ENCODE measurements at places on chromosomes 4 and X. TPM values are rescaled to one million over a fixed set of nuclear protein-coding genes. Genes with fewer than 3 reads are reported as not detected.

- H3K27ac ChIP-seq = no peak overlapping the region
- DNase-seq = peak; percentile 1
- H3K4me1 ChIP-seq = no peaks in the 10 kb centered on the region
- H3K36me3 ChIP-seq = no peaks in the 10 kb centered on the region
These were observed 422.3 kb downstream of the STPG2 start for GRCh38 chr4:97720869-97721432.

- no peaks in the 10 kb centered on the region for H3K27me3 ChIP-seq
- no peaks in the 10 kb centered on the region for H3K36me3 ChIP-seq
- H3K4me3 ChIP-seq = no peak overlapping the region
- DNase-seq = no peak
- H3K4me1 ChIP-seq = no peaks in the 10 kb centered on the region
These were observed 331.5 kb upstream of the PABPC4L start for GRCh38 chr4:134533068-134533467.

EGF gene
- 0.37 TPM for total RNA-seq

GABRB1 gene
- 9.2 TPM for total RNA-seq

SCD5 gene
- 3.4 TPM for total RNA-seq

NDST3 gene
- total RNA-seq = not detected

DNA sequence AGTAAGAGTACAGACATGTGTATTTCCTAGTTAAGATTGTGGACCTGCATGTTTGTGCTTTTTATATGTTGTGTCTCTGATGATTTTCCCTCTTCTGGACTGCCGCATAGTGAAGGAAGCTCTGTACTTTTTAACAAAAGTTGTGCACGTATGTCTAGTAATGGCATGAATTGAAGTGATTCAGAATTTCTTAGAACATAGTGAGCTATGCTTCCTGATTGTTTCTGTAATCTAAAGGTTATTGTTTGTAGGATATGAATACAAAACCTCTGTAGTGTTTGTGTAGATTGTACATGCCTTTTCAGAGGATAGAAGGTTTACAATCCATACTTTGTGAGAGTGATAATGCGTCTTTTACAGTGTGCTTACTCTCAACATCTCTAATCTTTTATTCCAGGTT, 37.0 kb upstream of the NUDT6 start:
- no peaks in the 10 kb centered on the region for H3K36me3 ChIP-seq
- H3K4me3 ChIP-seq = no peak overlapping the region
- no peaks in the 10 kb centered on the region for H3K27me3 ChIP-seq
- no peak for DNase-seq

- no peaks in the 10 kb centered on the region for H3K4me1 ChIP-seq
- no peaks in the 10 kb centered on the region for H3K27me3 ChIP-seq
- no peak overlapping the region for H3K4me3 ChIP-seq
- H3K27ac ChIP-seq = no peak overlapping the region
- no peak for DNase-seq
These were observed 122.7 kb downstream of the CBLL2 start for GRCh38 chrX:22395372-22395771.

DNA sequence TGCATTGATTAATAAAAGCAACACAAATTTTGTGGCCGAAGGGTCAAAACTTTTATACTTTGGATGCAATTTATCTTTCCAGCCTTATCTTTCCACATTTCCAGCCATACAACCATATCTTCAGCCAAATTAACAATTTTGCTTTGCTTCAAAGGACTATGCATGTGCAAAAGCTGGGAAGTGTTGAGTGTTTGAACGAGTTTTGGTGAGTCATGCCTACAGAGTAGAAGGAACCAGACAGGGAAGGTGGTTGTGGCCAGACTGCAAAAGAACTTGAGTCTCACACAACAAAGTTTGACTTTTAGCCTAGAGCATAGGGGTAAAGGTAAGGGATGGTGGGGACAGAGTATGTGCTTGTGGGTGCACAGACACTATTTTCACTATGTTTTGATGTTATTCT, 53.0 kb upstream of the GABRA2 start:
- no peak overlapping the region for H3K4me3 ChIP-seq
- no peak overlapping the region for H3K27ac ChIP-seq
- no peaks in the 10 kb centered on the region for H3K4me1 ChIP-seq
- DNase-seq = no peak
- no peaks in the 10 kb centered on the region for H3K36me3 ChIP-seq

GRCh38 chrX:13254076-13254785, 65.6 kb downstream of the ATXN3L start:
- peak; percentile 39 for DNase-seq
- H3K4me3 ChIP-seq = no peak overlapping the region
- no peaks in the 10 kb centered on the region for H3K27me3 ChIP-seq
- no peaks in the 10 kb centered on the region for H3K36me3 ChIP-seq

ARHGAP4 gene
- 15.7 TPM for total RNA-seq

GRCh38 chr4:101224358-101225218, 122.7 kb downstream of the PPP3CA start:
- no peaks in the 10 kb centered on the region for H3K36me3 ChIP-seq
- no peak overlapping the region for H3K27ac ChIP-seq
- no peaks in the 10 kb centered on the region for H3K27me3 ChIP-seq
- H3K4me3 ChIP-seq = no peak overlapping the region
- no peak for DNase-seq

DNA sequence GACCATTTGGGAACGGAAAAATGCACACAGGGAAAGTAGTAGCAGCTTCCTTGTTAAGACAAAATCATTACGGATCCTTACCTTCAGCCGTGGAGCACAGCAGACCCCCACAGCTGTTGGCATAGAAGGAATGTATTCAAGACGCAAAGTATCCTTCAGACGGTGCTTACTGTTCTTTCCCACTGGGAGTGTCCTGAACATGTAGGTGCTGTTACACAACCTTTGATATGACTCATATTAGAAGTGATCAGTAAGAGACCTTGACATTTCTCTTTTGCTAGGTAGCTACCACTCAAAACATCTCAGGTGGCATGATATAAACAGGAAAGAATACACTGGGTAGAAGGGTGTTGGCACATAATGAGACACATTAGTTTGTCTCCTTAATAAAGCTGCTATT, 154.0 kb upstream of the FMR1 start:
- H3K4me1 ChIP-seq = no peaks in the 10 kb centered on the region
- H3K27me3 ChIP-seq = no peaks in the 10 kb centered on the region
- no peak overlapping the region for H3K4me3 ChIP-seq
- no peaks in the 10 kb centered on the region for H3K36me3 ChIP-seq
- no peak overlapping the region for H3K27ac ChIP-seq

- DNase-seq = no peak
- no peaks in the 10 kb centered on the region for H3K27me3 ChIP-seq
- no peak overlapping the region for H3K4me3 ChIP-seq
- H3K27ac ChIP-seq = no peak overlapping the region
- H3K36me3 ChIP-seq = no peaks in the 10 kb centered on the region
These were observed 39.4 kb upstream of the NR3C2 start for GRCh38 chr4:148481636-148482035.

DNA sequence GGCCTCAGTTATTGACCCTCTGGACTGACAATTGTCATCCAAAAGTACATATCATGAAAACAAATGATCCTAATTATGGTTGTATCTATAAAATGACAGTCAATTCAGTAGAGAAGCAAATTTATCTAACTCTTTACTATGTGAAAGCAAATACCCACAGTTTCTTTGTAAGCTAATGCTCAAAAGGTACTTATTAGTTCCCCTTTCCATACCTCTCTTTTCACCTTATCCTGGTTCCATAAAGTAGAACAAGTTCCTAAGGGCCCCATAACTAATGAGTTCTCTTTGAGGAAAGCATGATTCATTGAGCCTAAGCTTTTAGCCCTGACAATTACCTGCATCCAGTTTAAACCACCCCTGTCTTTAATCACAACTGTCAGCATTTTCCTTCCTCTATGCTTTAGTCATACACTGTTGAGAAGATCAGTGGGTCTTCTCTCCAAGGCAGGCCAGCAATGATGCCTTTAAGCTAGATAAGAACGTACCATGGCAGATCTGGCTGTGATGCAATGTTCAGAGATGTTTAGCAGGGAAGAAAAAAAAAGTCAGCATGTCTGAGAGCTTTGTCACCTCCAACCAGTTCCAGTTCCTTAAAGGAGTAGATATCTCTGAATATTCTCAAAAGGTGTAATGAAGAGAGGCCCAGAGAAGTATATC, 179.7 kb upstream of the RASGEF1B start:
- no peaks in the 10 kb centered on the region for H3K27me3 ChIP-seq
- no peaks in the 10 kb centered on the region for H3K36me3 ChIP-seq

RHOXF1 gene
- total RNA-seq = not detected

ALAS2 gene
- total RNA-seq = not detected

TCEAL7 gene
- total RNA-seq = not detected

GRCh38 chr4:54255881-54256280, 26.8 kb downstream of the PDGFRA start:
- DNase-seq = no peak
- H3K36me3 ChIP-seq = peaks cover 1% of the 10 kb centered on the region
- no peak overlapping the region for H3K27ac ChIP-seq
- no peaks in the 10 kb centered on the region for H3K27me3 ChIP-seq
- H3K4me3 ChIP-seq = no peak overlapping the region

DNA sequence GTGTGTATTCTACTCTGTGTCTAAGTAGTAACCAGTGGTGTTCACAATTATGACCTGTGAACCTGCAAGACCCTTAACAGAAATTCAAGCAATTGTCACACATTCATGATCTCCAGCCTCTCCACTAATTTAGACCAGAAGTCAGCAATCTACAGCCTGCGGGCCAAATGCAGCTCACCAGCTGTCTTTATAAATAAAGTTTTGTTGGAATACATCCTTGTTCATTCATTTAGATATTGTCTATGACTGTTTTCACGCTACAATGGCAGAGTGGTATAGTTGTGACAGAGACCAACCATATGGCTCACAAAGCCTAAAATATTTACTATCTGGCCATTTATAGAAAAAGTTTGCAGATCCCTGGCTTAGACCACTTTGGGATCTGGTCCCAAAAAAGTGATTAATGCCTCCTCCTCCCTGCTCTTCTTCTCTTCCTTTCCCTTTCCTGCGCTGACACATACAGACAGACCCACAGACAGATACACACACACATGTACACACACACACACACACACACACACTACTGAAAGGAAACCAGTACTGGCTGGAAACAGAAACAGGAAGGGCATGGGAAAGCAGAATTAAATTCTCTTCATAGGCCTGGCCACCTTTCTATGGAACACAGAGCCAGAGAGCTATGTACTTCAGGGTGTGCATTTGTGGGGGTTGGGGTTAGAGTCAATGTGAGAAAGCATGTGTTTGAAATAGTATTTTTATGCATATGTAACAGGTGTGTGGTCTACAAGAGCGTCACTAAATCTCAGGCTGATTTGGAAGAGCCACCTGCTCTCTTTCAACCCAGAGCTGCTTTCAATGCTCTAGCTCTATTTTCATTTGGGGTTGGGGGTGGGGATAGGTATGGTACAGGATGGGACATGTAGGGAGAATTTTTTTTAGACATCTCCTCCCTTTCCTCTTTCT, 49.7 kb upstream of the TMEM164 start:
- no peak for DNase-seq
- H3K27ac ChIP-seq = no peak overlapping the region
- H3K27me3 ChIP-seq = no peaks in the 10 kb centered on the region
- no peaks in the 10 kb centered on the region for H3K36me3 ChIP-seq
- no peak overlapping the region for H3K4me3 ChIP-seq
- no peaks in the 10 kb centered on the region for H3K4me1 ChIP-seq

ZNF185 gene
- total RNA-seq = 5.9 TPM

HTR2C gene
- not detected for total RNA-seq

GRCh38 chr4:100060765-100061416, 110.8 kb upstream of the H2AZ1 start:
- DNase-seq = no peak
- no peaks in the 10 kb centered on the region for H3K36me3 ChIP-seq
- H3K4me1 ChIP-seq = no peaks in the 10 kb centered on the region

FAM114A1 gene
- 20.8 TPM for total RNA-seq

- no peak overlapping the region for H3K27ac ChIP-seq
- H3K4me3 ChIP-seq = no peak overlapping the region
These were observed 75.8 kb downstream of the PPP3CA start for GRCh38 chr4:101271516-101271915.

PTPN13 gene
- total RNA-seq = 14.8 TPM

DNA sequence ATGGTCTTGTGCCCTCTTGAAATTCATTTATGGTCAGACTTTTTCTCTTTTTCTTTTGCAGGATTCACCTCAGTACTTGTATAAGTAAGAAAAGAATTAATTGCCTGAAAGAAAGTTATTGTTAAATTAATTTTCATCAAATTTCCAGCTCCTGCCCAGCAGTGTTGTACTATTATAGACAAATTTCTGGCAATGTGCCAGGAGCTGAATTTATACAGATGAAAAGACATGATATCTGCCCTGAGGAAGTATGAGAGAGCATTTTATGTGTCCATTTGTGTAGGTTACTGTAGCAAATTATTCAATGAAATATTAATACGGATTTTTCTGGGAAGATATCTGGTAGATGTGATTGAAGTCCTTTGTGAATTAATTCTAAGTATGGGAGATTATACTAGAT, 2371.5 kb upstream of the TENM3 start:
- no peak for DNase-seq
- no peak overlapping the region for H3K27ac ChIP-seq
- H3K4me3 ChIP-seq = no peak overlapping the region
- H3K36me3 ChIP-seq = no peaks in the 10 kb centered on the region
- H3K4me1 ChIP-seq = no peaks in the 10 kb centered on the region

DNA sequence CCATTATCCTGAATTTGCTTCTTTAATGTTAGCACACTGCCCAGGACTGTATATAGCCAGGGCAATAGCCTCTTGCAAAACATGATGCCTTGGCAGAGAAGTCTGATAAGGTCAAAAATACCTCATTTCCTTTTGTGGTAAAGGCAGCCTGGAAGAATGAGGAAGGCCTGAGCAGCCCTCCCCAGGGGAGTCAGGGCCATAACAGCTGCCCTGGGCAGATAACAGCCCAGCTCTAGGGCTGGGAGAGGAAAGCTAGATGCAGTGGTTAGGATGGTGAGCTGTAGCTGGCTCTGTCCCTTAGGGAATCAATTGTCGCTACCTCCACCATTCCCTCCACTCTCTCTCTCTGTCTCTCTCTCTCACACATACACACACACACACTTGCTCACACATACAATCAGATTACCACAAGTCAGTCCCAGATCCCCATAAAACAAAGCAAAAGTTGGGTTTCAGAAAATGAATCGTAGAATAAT, 29.2 kb downstream of the EFHC2 start:
- H3K36me3 ChIP-seq = no peaks in the 10 kb centered on the region
- H3K4me3 ChIP-seq = no peak overlapping the region
- H3K27ac ChIP-seq = no peak overlapping the region
- H3K27me3 ChIP-seq = no peaks in the 10 kb centered on the region

GRCh38 chr4:102356562-102357202, 11.4 kb upstream of the SLC39A8 start:
- H3K36me3 ChIP-seq = no peaks in the 10 kb centered on the region
- H3K27me3 ChIP-seq = no peaks in the 10 kb centered on the region
- no peaks in the 10 kb centered on the region for H3K4me1 ChIP-seq
- H3K27ac ChIP-seq = no peak overlapping the region
